ENCODE measurements at places on chromosomes 7 and 10.

GRCh38 chr7:120588416-120588815 lies 269.5 kb downstream of the TSPAN12 start:
- DNase-seq: no peak

DNA sequence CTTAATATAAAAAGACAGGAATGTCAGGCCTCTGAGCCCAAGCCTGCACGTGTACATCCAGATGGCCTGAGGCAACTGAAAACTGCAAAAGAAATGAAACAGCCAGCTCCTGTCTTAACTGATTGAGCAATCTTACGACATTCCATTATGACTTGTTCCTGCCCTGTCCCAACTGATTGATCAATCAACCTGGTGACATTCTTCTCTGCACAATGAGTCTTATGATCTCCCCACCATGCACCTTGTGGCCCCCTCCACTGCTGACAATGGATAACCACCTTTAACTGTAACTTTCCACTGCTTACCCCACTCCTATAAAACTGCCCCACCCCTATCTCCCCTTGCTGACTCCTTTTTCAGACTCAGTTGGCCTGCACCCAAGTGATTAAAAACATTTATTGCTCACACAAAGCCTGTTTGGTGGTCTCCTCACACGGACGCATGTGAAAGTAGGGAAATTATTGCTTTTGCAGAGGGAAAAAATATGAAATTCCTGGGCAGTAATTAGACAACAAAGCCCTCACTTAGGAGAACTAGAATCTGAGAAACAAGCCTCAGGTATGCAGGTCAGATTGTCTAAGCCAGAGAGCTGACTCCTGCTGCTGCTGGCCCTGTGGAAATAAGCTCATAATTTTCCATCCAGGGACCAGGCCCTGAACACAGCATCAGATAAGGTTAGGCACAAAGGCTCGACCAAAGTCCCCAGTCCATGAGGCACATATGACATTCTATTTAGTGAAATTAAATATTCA lies 5.3 kb downstream of the CYP3A7 start:
- no peak for DNase-seq

GRCh38 chr10:1434912-1435692 lies 302.2 kb downstream of the ADARB2 start:
- no peak for DNase-seq

GRCh38 chr10:123936426-123936825 lies 44.8 kb upstream of the CPXM2 start:
- no peak for DNase-seq

DNA sequence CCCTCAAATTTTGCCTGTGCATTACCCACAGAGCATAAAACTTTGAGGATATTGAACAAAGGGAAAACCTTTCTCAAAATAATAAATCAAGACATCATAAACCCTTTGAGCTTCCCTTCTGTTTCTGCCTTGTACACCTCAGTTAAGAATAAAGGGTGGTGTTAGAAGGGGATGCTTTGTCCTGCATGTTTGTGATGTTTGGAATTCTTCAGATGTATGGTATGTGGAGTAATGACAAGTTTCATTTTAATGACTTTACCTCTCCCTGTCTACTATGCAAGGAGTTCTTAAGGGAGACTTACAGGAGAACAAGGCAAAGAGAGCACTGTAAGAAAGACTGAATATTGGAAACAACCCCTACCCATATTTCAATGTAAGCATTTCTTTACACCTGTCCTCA lies 99.2 kb downstream of the HECW1 start:
- no peak for DNase-seq

- no peak for DNase-seq
Measured at GRCh38 chr7:106881984-106882383, 16.9 kb downstream of the PIK3CG start.

- no peak for DNase-seq
Measured at GRCh38 chr10:70459774-70460490, 18.5 kb upstream of the NODAL start.

- no peak for DNase-seq
Measured at GRCh38 chr7:44084701-44085100, 2.4 kb upstream of the POLM start.

DNA sequence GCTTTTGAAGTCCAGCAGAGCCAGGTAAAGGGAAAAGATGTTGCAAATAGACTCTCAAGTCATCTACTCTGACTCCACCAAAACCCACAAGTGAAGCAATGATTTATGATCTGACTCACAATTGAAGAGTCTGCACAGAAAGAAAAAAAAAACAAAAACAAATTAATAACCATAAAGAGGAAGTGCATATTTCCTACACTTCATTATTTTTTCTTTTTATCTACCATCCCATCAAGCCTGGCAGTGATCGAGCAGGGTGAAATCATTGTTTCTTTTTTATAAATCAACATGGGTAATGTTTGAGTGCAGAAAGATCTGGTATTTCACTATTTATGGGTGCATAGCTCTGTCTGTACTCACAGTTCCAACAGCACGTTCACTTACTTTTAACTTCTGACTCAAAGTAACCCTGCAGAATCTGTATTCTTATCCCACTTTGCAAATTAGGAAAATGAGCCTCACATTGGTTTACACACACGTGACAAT lies 829.0 kb downstream of the TNS3 start:
- no peak for DNase-seq

Measured in activated CD8-positive, alpha-beta memory T cell treated with anti-CD3 and anti-CD28 coated beads, Interleukin-2, amount 50 U/mL, for 48 hours (primary cell).